ENCODE measurements at places on chromosomes 3 and 15. TPM values are rescaled to one million over a fixed set of nuclear protein-coding genes. Genes with fewer than 3 reads are reported as not detected.

DNA sequence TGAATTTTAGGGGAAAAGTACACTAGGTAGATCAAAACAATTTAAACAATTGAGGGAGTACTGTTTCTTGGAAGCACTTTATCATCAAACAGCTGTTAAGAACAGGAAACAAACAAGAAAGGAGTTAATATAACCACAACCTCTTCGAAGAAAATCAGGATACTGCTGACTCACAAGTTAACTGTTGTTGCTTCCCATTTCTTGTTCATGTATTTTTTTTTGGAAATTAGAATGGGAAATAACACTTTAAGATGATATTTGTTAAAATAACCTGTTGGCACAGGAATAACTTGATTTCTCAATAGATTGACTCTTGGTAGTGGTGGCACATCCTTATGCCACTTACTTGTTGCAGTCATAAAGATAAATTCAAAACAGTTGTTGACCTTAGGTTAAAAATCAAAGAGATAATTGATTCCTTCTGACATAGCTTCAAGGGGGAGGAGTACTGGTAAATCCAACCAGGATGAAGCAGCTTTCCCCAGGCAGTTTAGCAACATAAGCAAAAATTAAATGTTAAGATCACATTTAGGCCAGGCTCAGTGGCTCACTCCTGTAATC is 3.3 kb downstream of the BNIP2 start:
- DNase-seq: peak; percentile 8

GRCh38 chr15:41876007-41876406 is 17.8 kb downstream of the SPTBN5 start:
- no peak for DNase-seq

DNA sequence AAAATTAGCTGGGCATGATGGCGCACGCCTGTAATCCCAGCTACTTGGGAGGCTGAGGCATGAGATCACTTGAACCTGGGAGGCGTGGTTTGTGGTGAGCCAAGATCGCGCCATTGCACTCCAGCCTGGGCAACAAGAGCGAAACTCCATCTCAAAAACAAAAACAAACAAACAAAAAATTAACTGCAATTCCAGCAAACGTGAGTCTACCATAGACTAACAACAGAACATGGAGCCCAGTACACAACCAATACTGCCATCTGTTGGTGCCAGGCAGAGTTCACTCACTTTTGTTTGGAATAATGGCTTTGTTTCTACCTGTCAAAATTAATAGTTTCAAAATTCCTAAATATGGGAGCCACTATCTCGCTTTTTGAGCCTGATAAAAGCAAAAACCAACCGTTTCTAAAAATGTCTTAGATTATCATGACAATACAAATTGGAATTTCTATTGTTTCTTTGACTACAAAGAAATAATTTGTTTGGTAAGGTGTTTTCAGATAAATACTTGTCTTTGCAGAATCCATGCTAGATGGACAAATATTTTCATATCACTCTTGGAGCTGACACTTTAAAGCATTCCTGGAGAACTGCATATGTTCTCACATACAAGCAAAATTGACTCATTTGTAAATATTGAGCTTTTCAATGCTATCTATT is 45.0 kb downstream of the GPR176 start:
- no peak for DNase-seq

GRCh38 chr15:79431636-79432344 is at the start of gene MINAR1:
Gene MINAR1, plus strand, starts transcription at chr15:79432336. Its CDS starts 23,812 bp downstream, at chr15:79456148.
- peak; percentile 9 for DNase-seq

GRCh38 chr15:80584561-80584964 is 110.5 kb upstream of the ABHD17C start:
- DNase-seq: no peak

- DNase-seq: no peak
Measured at GRCh38 chr15:87118435-87118834, 1038.8 kb downstream of the AGBL1 start.

NR2E3 gene
- total RNA-seq: not detected

BLOC1S6 gene
- total RNA-seq: 105 TPM

C3orf85 gene
- not detected for total RNA-seq

Data from A172 (cell line).